ENCODE measurements at places on chromosomes 16 and 17.
A peak's percentile ranks its signal among the peaks of the same experiment; 100 is the strongest.

GRCh38 chr17:3682033-3682432 lies 13.4 kb downstream of the EMC6 start:
- DNase-seq = no peak

- no peak for DNase-seq
Measured at GRCh38 chr17:50027172-50027880, 28.6 kb upstream of the ITGA3 start.

GRCh38 chr17:11511696-11512095 lies 86.6 kb upstream of the DNAH9 start:
- no peak for DNase-seq

DNA sequence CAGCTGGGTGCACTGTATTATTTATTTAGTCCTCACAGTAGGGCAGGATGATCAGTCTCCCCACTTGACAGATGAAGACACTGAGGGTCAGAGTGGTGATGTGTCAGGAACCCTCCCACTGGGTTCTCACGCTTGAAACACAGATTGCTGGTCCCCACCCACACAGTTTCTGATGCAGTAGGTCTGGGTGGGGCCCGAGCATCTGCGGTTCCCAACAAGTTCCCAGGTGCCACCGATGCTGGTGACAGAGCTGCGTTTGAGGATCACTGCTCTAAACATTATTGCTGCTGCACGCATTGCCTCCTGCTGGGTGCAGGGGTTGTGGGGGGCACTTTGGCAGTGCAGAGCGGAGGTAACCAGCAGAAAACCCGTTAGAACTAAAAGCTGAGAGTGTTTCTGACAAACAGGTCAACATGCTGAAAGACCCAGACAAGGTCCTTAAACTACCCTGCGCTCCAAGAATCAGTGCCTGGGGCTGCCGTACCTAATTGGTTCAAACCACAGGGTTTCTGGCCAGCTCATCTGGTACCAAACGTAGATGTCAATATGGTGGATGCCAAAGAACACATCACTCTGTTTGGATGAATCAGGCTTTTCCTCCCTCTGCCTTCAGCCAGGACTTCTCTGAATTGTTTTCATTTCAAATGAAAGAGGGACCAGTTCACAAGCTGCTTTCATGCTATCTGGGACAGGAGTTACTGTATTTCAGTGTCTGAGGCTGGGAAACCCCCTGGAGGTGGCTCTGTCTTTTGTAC lies 76.0 kb downstream of the ABCC1 start:
- peak; percentile 24 for DNase-seq

- DNase-seq = no peak
Measured at GRCh38 chr17:66364508-66364907, 62.1 kb downstream of the PRKCA start.

GRCh38 chr16:13344001-13344400 lies 442.6 kb downstream of the SHISA9 start:
- no peak for DNase-seq

DNA sequence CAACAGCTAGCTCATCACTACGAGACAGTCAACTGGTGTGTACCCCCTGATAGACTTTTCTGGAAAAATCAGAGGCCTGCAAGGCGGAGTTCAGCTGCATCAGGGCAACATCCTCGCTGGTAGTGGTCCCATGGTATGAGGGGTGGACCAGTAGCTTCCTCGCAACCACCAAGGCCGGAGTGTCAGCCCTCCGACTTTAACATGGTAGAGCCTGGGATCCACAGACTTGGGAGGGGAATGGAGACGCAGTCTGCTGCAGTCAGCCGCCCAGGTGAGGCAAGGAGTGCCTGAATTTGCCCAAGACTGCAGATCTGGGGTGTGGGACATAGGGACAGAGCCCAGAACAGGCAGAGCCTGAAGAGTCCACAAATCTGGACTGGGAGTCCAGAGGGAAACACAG lies 13.4 kb downstream of the ZG16B start:
- no peak for DNase-seq

Measured in stimulated activated CD4-positive, alpha-beta T cell treated with anti-CD3 and anti-CD28 coated beads, TNF-alpha, amount 100 ng/mL, for 4 hours (primary cell).